ENCODE measurements at places on chromosomes 6 and 20. TPM values are rescaled to one million over a fixed set of nuclear protein-coding genes. Genes with fewer than 3 reads are reported as not detected.
A peak's percentile ranks its signal among the peaks of the same experiment; 100 is the strongest.

The NKAPL gene
- 0.45 TPM for total RNA-seq

GRCh38 chr6:132962936-132963868 is 148.8 kb downstream of the RPS12 start:
- peak; percentile 73 for DNase-seq

DNA sequence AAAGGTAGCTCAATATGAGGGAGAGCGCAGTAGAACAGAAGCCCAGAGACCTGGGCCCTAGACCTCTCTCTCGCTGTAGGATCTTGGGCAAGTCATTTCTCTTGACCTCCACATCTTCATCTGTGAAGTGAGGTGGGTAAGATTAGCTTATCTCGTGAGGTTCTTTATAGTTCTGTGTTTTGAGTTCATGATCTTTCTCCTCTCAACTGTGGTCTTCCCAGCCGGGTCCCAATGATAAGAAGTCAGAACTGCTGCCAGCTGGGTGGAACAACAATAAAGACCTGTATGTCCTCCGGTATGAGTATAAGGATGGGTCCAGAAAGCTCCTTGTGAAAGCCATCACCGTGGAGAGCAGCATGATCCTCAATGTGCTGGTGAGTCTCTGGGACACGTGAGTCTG is 6.9 kb downstream of the PSMF1 start:
- DNase-seq: no peak

- DNase-seq: no peak
Observed at GRCh38 chr6:26222571-26222970, 135.3 kb downstream of the HFE start.

DNA sequence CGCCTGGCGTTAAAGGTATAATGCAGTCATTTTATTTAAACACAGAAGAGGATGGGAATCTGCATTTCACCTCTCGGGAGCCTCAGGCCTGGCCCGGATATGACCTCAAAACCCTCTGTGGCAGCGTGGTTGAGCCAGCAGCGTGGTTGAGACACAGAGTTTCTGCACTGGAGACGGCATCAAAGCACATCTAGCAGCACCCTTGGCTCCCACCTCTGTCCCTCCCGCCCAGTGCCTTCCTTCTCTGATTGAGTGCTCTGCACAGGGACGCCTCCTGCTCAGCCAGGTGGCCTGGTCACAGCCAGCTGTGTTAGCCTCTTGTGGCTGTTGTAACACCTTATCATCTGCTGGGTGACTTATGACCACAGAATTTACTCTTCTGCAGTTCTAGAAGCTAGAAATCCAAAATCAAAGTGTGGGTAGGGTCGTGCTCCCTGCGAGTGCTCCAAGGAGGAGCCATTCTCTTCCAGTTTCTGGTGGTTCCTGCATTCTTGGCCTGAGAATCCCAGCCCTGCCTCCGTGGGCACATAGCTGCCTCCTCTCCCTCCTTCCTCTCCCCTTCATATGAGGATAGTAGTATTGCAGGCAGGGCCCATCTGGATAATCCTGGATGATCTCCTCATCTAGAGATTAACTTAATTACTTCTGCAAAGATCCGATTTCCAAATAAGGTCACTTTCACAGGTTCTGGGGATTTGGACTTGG is 156.7 kb downstream of the SYCP2 start:
- peak; percentile 29 for DNase-seq

DNA sequence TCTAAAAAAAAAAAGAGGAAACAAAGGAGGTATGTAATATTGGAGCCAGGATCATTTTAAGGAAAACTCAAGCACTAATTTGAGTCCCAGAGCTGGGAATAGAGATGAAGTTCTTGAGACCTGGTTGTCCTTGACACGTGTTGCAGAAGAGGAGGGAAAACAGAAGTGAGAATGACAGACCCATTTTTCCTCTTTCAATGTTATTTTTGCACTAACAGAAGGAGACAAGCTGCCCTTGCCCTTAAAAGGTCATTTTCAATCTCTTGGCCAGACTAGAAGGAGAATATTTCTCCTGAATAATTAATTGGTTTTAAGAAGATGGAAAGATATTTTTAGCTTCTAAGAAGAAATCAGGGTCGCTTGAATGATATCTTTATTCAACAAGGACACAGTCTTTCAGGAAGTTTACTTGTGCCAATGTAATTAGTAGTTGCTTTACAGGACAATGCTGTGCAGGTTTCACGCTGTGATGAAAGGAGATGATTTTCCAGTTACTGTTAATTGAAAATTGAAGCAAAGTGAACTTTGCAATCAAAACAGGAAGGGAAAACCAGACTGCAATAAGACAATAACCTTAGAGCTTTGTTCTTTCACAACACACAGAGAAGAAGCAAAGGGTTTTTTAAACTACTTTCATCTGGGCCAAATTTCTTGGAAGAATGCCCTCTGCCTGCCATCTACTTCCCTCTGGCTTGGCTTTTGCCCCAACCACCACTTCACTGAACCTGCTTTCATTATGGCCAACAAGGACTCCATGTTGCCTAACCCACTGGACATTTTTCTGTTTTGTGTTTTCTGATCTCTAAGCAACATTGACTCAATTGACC is 107.8 kb upstream of the SHLD1 start:
- DNase-seq: no peak
